MCF 10A (cell line): ENCODE measurements at places on chromosomes 12 and 14.

DNA sequence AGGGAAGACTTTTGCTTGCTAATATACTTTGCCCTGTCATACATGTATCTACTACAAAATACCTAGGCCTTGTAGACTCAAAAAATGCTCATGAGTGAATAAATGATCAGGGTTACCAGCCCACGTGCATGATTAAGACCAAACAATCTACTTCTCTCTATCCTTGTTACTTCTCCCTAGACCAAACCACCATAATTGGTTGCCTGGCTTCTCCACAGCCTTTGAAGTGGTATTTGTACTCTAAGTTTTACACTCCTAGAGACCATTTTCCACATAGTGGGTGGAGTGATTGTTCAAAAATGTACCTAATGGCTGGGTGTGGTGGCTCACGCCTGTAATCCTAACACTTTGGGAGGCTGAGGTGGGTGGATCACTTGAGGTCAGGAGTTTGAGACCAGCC, 14.1 kb upstream of the RPS6KL1 start:
- no peak for DNase-seq

DNA sequence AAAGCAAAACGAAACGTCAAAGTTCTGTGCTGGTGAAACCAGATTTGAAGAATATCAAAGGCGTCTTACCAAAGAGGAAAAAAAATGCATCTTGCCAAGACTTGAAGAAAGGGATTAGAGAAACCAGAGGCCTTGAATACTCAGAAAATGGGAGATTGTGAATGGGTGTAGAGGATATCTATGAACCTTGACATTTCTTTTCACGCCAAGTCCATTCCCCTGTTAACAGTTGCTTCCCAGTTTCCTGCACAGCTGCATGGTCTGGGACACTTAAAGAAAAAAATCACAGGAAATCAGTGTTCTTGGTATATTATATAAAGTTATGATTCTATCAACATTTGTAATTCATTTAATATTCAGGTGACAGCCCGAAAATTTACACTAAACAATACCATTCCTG, 1.4 kb upstream of the GTF2A1 start:
- DNase-seq, result no peak

DNA sequence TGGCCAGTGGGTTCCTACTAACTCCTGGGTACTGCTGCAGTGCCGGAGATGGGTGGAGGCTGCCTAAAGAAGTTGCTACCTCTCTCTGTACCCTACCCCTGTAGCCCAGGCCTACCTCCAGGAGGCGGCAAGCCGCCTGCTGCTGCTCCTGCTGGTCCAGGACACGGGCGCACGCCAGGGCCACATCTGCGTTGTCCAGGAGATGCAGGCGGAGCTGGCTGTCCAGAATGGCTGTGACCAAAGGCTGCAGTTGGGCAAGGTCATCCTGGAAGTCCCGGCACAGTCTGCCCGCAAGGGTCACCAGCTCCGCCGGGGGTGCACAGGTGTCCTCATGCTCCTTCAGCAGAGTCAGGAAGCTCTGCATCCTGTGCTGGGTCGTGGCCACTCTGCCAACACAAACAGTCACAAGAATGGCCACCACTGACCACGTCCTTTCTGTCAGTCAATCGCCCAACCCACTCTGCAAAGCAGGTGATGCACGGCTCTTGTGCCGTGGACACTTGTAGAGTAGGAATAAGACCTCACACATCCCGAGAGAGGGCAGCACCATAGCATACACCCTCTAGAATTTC, 1.6 kb downstream of the ANHX start:
- no peak for DNase-seq

DNA sequence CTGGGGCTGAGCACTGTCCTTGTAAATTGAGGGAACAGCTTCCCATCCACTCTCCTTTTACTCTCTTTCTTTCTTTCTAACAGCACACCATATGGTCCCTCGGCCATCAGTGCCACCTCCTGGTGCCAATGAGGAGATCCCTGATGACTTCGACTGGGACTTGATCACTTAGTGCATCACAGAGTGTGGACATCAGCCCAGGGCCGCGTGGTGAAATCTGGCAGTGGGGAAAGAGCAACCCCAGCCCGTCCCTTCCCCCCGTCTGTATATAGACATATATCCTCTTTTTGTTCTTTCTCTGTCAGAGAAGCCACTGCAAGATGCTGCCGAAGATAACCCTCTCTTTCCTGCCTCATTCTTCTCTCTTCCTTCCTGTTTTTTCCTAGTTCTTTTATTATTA, 13.5 kb downstream of the C3AR1 start:
- no peak for DNase-seq

GRCh38 chr12:122672515-122672914, 30.6 kb downstream of the HCAR2 start:
- DNase-seq, result no peak

GRCh38 chr14:99093532-99094517, 178.2 kb downstream of the BCL11B start:
- no peak for DNase-seq

- peak; percentile 39 for DNase-seq
These were observed 61.7 kb downstream of the CALM1 start for GRCh38 chr14:90458536-90458935.

DNA sequence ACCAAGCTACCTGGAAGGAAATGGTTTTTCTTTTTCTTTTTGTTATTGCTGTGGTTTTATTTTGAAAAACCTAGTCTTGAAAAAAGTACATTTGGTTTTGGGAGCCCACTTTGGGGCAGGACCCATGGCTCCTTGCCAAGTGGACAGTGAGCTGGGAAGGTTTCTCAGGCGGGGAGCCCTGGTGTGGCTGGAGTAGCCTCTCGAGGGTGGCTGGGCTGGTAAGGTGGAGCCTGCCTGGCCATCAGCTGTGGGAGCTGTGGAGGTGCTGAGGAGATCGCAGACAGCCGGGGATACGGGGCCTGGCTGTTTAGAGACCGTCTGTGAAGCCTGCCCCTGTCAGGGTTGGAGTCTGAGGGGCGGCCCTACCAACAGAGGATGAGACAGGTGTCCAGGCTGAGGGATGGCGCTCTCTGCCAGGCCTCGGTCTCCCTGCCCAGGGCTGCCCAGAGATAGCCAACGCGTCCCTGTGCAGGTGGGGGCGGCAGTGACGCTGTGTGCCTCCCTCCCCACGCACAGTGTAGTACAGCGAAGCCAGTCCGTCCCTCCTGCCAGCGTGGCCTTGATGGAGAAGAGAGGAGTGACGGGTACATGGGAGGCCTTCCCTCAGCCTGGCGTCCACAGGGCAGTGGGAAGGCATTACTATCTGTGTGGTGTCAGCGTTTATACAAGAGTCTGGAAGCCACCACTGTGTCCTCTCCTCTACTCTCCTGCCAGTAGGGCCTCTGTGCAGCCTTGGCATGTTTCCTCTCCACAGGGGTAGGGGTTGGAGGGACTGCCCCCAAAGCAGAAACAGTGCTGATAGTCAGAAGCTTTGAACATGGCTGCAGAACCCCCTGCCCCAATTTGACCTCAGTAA, 5.9 kb downstream of the RIN3 start:
- DNase-seq, result no peak

DNA sequence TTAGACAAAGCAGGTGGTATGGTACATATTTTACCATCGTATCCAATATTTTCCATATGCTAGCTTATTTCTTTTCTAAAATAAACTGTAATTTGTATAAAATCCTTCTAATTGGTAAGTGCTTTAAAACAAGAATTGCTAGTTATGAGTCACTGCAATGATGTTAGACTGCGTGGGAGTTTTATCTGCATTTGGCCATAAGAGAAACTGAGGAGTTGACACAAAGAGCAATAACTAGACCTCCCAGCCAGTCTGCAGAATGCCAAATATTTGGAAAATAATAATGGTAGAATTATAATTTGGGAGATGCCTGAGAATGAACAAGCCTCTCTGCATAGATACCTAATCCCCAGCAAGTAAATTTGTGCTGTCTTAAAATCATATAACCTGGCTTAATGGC, 61.7 kb upstream of the PTPRR start:
- DNase-seq, result no peak

- DNase-seq, result no peak
These were observed 20.8 kb downstream of the PSMA3 start for GRCh38 chr14:58265401-58265800.

- DNase-seq, result no peak
These were observed 80.3 kb downstream of the PAPOLA start for GRCh38 chr14:96582411-96582961.

DNA sequence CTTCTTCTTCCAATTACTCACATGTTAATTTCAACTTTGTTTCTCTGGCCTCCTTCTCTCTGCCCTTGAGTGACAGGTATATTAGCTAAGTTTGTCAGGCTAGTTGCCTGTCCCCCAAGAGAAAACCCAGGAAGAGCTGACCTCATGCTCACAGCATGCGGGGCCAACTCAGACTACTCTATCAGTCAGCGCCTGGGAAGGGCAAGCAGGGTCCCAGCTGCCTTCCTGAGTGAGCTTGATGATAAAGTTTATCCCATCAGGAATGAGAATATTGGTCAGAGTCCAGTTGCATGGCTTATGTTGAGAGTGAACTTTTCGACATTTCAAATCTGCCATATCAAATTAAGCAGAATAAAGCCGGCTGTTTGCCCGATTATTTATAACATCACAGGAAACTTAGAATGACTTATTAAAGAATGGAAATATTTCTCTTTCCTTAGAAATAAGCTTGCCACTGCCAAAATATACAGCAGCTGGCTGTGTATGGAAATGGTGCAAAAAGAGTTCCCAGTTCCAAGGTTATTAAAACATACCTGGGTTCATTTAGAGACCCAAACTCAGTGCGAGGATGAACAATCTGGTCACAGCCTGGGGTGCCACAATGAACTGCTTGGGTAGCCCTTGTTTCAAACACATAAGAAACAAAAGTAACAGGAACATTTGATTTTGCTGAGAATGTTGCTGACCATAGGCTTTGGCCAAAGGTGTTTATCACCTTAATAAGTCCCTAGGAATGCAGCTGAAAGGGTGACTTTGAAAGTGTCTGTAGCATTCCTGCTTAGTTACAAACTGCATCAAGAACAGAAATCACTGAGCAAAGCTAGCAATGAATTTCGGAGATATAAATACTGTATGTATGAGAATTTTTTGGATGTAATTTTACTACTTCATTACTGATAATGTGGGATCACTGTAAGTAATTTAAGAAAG, 1553.8 kb upstream of the FLRT2 start:
- no peak for DNase-seq

GRCh38 chr12:74339211-74339610, 198.4 kb upstream of the ATXN7L3B start:
- DNase-seq, result no peak

DNA sequence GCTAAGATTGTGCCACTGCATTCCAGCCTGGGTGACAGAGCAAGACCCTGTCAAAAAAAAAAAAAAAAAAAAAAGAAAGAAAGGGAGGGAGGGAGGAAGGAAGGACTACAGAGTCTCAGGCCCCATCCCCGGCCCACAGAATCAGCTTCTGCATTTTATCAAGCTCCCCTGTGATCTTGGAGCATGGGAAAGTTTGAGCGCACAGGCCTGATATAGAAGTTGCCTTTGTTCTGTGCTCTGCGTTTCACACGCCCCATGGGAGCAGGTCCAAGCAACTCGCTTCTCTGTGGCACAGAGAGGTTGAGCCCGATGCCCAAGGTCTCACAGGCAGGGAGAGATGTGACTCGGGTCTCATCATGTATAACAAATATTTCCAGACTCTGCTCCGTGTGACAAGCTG, 101.8 kb downstream of the PHETA1 start:
- DNase-seq, result no peak

DNA sequence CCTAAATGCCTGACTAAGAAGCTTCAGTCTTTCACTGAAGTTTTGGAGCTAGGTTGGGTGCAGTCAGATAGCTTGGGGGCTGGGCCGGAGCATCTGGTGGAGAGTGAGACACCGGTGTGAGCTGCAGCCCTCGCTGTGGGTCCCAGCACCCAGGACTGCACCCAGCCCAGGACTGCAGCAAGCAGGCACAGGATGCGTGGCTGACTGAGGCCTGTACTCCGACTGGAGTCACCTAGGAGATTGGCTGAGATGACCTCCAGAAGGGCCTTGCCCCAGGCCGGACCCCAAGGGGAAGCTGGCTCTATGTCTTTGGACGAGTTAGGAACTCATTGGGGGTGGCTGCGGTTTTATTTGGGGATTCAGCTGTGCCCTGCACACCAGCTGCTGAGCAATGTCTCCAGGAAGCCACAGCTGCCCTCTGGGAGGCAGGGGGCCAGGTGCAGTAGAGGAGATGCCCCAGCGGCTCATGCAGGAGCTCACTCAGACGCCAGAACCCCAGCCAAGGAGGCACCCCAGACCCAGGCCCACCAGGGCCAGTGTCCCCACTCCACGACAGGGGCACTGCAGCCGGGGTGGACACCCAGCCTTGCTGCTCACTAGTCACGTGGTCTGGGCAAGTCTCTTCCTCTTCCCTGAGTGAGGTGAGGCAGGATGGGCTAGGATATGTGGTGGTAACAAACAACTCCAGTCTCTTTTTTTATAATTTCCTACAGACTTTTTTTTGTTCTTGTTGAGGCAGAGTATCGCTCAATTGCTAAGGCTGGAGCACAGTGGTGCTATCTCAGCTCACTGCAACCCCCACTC, 31.8 kb upstream of the RCOR1 start:
- no peak for DNase-seq
